ENCODE measurements at places on chromosomes 12 and 14. TPM values are rescaled to one million over a fixed set of nuclear protein-coding genes. Genes with fewer than 3 reads are reported as not detected.

TMBIM6 gene
- total RNA-seq: 395 TPM

ACVRL1 gene
- 47.9 TPM for total RNA-seq

CFL2 gene
- 296 TPM for total RNA-seq

ANAPC5 gene
- total RNA-seq: 222 TPM

C1S gene
- total RNA-seq: 196 TPM

PAX9 gene
- 0.48 TPM for total RNA-seq

TRIP11 gene
- total RNA-seq: 103 TPM
